ENCODE measurements at places on chromosomes 1 and 21.

DNA sequence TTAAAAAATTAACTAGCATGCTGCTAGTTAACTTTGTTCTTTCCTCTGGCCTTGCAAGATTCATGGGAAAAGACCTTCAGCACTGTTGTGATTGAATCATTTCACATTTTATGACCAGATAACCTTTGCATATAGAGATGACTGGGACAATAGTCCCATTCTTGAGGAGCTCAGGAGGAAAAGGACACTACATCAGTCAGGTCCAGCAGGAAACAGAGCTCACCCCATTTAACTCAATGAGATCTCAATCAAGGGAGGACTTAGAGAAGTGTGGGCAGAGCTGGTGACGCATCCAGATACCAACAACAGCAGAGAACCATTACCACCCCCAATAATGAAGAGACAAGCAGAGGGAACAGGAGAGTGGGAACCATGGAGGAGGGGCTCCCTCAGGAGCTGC lies 109.4 kb upstream of the GUCA2B start:
- no peak for DNase-seq

GRCh38 chr1:234230414-234230862 lies 142.8 kb upstream of the COA6 start:
- no peak for DNase-seq

GRCh38 chr1:1900883-1901640 lies 10.2 kb upstream of the GNB1 start:
- DNase-seq: no peak

- no peak for DNase-seq
Measured at GRCh38 chr1:184292101-184292500, 94.7 kb upstream of the C1orf21 start.

- DNase-seq: no peak
Measured at GRCh38 chr21:16900685-16901084, 612.2 kb upstream of the CXADR start.

GRCh38 chr1:67314696-67315095 lies 7.0 kb downstream of the IL12RB2 start:
- no peak for DNase-seq

DNA sequence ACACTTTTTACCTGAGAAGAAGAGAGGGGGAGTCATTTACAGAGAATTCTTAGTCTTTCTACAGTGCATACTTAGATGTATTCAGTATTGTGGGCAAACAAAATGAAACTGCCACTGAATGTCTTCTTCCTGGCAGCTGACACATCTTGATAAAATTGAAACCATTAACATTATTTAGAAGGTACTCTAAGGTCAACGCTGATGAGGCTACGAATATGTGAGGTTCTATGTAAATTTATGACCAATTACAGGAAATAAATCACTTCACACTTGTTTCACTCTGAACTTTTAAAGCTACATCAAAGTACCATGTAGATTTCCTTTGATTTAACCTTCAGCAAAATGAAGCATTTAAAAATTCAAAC lies 51.3 kb upstream of the GFI1 start:
- DNase-seq: peak; percentile 43

GRCh38 chr21:35329940-35330660 lies 281.0 kb upstream of the RUNX1 start:
- no peak for DNase-seq

DNA sequence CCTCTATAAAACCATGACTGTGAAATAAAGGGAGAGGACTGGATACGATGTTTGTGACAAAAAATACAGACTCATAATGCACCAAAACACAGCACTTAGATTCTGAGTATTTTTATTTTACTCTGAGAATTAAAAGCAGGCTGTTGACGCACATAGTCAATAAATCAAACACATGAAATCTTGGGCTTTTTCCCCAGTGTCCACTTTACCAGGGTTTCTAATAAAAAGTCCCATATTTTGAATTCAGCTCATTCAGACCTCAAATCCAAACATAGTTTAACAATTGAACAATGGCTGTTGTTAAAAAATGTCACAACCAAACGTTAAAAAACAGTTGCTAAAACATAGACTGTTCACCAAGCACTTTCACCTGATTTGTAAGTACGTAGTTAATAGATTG lies 553.4 kb downstream of the LTN1 start:
- no peak for DNase-seq

DNA sequence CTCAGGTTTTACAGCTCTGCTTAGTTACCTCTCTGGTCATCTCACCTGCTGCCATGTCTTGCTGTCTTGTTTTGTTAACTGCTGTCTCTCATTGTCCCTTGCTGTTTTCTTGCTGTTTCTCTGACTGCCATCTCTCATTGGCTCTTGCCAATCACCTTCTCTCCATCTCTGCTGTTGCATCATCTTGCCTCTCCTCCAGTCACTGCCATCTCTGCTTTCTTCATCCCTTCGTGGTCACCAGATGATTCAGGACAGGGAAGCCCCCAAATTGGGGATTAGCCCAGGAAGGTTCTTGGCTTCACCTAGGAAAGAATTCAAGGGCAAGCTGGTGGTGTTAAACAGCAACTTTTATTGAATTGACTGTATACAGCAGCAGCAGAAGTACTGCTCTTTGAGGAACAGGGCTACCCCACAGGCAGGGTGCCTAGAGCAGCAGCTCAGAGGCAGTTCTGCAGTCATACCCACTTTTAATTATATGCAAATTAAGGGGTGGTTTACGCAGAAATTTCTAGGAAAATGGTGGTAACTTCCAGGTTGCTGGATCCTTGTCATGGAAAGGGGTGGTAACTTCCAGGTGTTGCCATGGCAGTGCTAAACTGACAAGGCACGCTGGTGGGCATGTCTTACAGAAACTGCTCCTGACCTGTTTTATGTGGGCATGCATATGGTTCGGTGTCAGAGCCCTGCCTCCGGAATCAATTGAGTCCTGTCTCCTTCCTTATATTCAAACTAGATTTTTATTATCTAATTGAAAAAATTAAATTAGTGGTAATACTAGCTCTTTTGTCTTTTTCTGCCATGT lies 33.4 kb downstream of the SUCO start:
- DNase-seq: no peak

GRCh38 chr1:165647970-165648369 lies 16.9 kb downstream of the MGST3 start:
- DNase-seq: no peak

- no peak for DNase-seq
Measured at GRCh38 chr1:27130798-27131197, 24.1 kb downstream of the SLC9A1 start.

GRCh38 chr1:206753141-206753540 lies 17.4 kb upstream of the IL19 start:
- DNase-seq: no peak

GRCh38 chr1:1680031-1680911 lies 12.3 kb downstream of the SLC35E2B start:
- DNase-seq: no peak

DNA sequence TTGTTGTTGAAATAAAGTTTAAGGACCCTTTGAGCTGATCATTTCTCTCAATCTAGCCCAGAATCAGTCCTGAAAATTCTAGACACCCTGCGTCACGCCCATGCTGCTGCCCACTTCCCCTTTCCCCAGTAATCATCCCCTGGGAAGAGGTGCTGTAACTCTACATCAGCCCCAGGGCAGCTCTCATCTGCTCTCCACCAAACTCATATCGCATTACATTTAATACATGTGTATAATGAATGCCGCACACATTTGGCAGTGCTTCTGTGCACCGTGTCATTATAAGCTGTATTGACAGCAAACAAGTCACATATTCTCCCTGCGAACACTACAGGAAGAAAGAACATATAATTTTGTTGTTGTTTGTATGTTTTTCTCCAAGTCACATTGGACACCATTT lies 539.7 kb upstream of the DAB1 start:
- no peak for DNase-seq

- DNase-seq: no peak
Measured at GRCh38 chr1:162134646-162135045, 65.2 kb downstream of the NOS1AP start.

- DNase-seq: no peak
Measured at GRCh38 chr21:36949171-36950141, 17.0 kb downstream of the HLCS start.

- DNase-seq: peak; percentile 80
Measured at GRCh38 chr1:1063945-1064831, 9.9 kb downstream of the RNF223 start.

GRCh38 chr1:233166896-233167295 lies 128.6 kb downstream of the PCNX2 start:
- no peak for DNase-seq

- no peak for DNase-seq
Measured at GRCh38 chr21:42400525-42400924, 3.2 kb upstream of the UBASH3A start.

DNA sequence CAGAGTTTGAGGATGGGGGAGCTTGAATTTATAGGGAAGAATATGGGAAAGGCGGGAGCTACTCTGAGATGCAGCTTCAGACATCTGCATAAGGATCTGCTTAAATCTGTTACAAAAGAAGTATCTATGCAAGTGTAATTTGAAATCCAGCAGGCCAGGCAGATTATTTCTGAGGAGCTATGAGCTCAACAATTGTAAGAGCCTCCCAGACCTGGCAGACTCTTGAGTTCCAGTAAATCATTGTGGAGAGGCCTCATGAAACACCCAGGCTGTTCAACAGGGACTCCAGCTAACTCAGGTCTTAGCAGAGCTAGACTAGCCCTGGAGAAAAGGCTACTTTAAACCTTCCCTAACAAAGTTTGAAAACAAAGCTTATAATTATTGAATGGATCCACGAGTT lies 647.5 kb upstream of the CHRM3 start:
- DNase-seq: no peak

DNA sequence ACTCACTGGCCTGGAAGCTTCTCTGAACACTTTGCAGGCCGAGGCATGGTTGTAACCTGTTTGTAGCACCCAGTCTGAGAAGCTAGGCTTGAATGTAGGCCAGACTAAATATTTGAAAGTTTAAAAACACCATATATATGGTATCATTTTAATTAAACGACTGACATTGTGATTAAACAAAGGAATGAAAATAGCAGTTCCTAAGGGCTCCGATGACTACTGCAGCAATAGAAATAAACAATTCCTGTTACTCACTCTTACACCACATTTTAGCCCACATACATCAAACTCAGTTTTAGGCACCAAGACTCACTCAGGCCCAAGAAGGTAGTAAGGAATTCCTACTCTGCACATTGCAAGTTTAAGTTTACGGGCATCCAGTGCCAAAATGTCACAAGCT lies 281.2 kb downstream of the AKT3 start:
- no peak for DNase-seq

DNA sequence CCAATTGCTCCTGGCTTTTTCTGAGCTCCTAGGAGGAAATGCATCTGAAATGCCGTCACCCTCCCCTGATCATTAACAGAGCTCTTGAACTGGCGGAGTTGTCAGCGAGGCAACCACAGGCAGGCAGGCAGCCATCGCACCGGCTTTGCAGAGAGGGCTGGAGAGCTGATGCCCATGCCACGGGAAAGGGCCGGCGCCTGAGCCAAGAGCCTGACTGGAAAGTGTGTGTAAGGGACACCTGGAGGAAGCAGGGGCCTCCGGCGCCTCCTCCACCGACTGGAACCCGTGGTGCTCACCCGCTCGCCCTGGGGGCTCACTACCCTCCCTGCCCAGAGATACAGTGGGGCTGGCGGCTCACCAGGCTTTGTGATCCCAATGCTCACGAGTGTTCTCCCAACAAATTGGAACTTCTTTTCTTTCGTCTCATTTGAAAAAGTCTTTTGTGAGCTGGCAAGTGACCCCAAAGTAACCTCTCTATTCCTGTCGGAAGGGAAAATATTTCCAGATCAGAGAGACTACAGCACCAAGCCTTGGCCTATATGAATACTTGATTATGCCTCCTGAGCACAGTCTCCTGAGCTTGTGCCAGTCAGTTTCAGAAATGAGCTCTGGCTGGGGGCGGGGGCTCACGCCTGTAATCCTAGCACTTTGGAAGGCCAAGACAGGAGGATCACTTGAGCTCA lies 97.7 kb upstream of the SLC25A33 start:
- DNase-seq: no peak

- DNase-seq: no peak
Measured at GRCh38 chr1:152497273-152497672, 13.3 kb upstream of the LCE5A start.

- no peak for DNase-seq
Measured at GRCh38 chr1:39497585-39497984, 6.1 kb downstream of the BMP8A start.

DNA sequence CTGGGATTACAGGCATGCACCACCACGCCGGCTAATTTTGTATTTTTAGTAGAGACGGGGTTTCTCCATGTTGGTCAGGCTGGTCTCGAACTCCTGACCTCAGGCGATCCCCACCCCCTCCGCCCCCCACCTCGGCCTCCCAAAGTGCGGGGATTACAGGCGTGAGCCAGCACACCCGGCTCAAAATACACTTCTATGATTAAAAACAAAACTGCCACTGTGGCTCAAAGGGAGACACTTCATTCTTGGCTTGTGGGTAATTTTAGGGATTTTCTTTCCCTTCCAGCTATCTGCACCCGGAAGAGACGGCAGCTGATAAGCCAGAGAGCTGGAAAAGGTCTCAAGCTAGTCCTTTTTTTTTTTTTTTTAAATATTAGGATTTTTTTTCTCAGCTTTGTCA lies 24.5 kb downstream of the TMPRSS2 start:
- no peak for DNase-seq

GRCh38 chr1:154695985-154696384 lies 88.0 kb upstream of the ADAR start:
- no peak for DNase-seq

- DNase-seq: no peak
Measured at GRCh38 chr1:37841652-37842051, 17.7 kb downstream of the MTF1 start.

Measured in activated CD4-positive, alpha-beta T cell treated with anti-CD3 and anti-CD28 coated beads, Interleukin-2, amount 50 U/mL, for 24 hours (primary cell).